ENCODE measurements at places on chromosomes 11 and 22. TPM values are rescaled to one million over a fixed set of nuclear protein-coding genes. Genes with fewer than 3 reads are reported as not detected.

The WNT11 gene
- 9.5 TPM for polyA plus RNA-seq

The OR5AP2 gene
- not detected for polyA plus RNA-seq

The TRIM6 gene
- 22.2 TPM for polyA plus RNA-seq

The RFPL2 gene
- 0.20 TPM for polyA plus RNA-seq

The PAMR1 gene
- 4.7 TPM for polyA plus RNA-seq

The NDUFS8 gene
- 64.6 TPM for polyA plus RNA-seq

The SMTNL1 gene
- polyA plus RNA-seq, result 0.59 TPM

The ARCN1 gene
- polyA plus RNA-seq, result 156 TPM

The C11orf71 gene
- 21.8 TPM for polyA plus RNA-seq

The SULT4A1 gene
- polyA plus RNA-seq, result 3.2 TPM

The NXPE4 gene
- not detected for polyA plus RNA-seq

The B3GAT1 gene
- polyA plus RNA-seq, result 4.9 TPM

DNA sequence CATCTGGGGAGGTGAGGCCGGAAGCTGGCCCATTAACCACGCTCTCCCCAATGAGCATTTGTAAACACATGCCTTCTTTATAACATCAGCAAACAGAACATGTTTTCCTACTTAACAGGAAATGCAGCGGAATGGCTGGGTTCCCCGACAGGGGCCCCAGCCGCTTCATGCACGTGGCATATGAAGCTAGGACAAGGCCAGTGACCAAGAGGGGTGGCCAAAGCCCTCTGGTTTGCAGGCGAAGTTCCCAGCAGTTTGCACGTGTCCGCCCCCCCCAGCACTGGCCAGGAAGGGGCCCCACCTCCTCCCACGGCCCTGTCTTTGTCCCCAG lies 38.7 kb upstream of the LINC01488 start:
- DNase-seq, result no peak

DNA sequence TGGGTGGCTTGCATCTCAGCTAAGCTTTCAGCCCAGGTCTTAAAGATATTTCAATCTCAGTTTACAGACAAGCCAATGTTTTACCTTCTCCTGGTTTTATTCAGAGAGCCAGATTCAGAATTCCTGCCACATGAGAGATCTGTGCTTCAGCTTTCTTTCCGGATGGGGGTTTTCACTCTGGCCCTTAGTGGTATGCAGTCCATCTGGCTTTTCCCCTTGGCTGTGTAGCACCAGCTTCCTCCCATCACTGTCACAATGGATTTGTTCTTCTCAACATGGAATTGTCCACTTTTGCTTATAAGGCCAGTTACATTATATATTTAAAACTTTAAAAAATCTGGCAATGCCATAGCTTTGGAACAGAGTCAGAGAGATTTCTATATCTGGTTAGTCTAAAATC lies 303.9 kb downstream of the ETS1 start:
- no peak for DNase-seq

GRCh38 chr22:48507595-48508350 lies 1319.9 kb downstream of the BRD1 start:
- no peak for DNase-seq

DNA sequence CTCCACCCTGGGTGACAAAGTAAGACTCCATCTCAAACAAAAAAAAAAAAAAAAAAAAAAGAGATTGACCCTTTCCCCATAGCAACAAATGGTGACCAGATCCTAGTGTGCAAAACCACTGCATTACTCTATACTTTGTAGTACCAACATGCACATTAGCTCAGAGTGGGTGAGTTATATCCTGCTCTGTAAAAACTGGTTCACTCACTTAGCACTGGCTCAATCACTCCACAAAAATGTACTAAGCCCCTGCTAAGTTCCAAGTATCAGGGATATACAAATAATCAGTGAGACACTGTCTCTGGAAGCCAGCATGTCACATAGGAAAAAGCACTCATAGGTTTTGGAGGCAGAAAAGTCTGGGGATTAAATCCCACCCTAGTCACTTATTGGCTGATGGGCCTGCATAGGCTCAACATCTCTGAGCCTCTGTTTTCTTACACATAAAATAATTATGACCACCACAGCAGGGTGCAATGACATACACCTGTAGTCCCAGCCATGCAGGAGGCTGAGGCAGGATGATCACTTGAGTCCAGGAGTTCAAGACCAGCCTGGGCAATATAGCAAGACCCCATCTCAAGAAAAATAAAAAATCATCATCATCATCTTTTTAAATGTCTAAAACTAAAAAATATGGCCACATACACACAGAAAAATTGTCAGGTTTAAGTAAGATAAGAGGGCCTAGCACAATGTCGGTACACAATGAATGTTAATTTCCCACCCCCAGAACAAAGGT lies 11.9 kb downstream of the FAM168A start:
- no peak for DNase-seq

DNA sequence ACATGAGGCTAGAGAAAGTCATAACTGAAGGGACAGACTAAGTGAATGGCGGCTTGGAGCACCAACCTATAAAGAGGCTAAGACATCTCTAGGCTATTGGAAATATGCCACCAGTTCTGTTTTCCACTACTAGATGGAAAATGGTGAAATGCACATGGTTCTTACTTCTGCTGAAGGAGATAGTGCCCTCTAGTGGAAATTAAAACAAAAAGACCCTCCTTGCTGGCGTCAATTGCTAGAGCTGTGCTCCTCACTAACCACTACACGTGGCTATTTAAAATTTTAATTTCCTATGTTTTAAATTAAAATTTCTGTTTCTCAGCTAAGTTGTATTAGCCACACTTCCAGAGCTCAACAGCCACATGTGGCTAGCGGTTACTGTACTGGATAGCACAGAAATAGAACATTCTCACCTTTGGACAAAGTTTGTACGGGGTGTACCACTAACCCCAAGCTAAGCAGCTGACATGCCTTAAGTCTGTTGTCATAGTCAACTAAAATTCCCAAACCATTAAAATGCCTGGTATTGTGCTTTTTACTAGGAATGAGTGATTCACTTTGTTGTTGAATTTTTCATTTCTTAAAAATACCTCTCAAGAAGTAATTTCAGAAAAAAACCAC lies 34.1 kb upstream of the CALCA start:
- DNase-seq, result no peak

DNA sequence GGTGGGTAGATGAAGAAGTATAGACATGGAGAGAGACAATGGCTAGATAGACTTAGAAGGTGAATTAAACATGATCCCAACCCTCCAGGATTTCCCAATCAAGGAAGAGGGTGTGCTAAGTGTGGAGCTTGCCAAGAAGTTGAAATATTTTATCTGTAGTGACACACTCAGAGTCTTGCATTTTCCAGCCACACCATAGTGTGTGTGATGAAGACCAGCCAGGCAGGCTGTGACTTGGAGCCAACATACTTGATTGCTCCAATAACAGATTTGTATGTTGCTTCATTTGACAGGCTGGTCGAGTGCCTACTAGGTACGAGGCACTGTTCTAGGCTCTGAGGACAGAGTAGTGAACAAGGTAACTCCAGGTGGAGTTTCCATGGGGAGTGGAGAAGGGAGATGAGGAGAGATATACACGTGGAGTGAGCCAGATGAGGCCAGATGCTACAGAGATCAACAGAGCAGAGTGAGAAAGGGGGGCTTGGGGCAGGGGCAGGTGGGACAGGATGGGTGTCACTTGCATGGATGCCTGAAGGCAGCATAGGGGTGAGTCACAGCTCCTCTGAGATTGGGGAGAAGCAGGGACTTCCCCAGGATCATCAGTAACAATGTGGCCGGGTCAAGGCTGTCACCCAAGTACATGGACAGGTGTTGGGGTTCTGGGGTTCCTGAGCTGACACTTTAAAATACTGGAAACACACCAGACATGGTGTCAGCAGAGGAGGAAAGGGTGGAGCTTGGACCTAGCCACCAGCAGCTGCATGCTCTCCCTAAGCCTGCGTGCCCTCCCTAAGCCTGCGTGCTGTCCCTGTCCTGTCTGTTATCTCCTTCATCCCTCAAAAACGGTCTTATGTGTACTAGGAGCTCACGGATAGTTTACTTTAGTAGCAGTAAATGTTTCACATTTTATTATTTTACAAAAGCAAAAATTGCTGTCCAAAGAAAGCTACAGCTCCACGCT lies 23.6 kb downstream of the PDGFB start:
- DNase-seq, result no peak

DNA sequence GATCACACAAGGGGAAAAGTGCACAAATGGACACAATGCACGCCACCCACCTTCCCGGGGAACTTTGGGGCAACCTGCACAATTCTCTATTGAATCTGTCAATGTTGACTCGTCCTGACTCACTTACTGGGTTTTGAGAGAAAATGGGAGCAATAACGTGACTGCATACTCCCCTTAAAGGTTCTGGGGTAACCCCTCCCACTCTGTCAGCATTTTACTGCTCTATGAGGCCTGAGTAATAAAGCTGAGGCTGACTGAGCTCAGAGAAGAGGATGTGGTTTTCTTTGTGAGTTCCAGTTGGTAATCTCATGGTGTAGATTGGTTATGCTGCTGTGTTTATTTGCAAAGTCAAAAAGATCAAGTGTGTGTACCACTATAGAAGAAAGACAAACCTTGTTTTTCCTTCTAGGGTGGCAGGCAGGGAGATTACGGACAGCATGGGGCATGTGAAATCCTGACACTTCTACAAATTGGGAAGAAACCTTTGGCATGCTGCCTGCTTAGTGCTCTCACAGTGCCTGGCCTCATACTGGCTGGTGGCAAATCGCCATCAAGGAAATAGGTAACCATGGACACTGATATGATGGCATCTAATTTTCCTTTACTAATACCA lies 16.1 kb upstream of the APOA1 start:
- DNase-seq, result no peak

DNA sequence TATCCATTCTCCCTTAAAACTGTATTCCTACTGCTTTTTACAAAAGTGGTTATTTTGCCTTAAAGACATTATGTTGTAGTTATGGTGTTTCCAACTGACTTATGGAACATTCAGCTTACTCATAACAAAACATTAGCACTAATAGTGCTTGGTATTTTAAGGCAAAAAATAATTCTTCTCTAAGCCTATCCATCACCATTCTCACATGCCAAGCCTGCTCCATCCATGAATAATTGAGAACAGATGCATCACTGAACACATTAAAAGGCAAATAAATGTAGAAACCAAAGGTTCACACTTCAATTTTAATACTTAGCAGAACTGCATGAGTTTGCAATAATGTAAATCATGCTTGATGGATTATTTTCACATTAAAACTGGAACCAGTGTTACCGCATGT lies 42.3 kb upstream of the DDI1 start:
- no peak for DNase-seq

DNA sequence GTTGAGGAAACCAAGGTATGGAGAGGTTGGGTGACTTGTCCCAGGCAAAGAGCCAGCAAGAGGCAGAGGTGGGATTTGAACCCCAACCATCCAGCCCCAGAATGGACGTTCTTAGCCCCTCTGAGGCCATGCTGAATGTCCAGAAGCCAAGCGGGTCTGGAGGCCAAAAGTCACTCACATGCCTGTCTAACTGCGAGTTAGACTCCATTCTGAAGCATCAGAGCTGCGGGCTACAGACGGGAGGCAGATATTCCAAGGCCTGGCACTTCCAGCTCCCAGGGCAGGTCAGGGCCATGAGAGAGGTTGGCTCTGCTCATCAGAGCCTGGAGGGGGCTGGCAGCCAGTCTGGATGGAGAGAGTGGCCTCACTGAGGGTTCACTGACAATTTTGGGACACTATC lies 616.5 kb downstream of the BRD1 start:
- DNase-seq, result no peak

GRCh38 chr11:107478922-107479321 lies 21.3 kb upstream of the CWF19L2 start:
- DNase-seq, result no peak

GRCh38 chr11:18578975-18579598 lies 9.4 kb downstream of the UEVLD start:
- DNase-seq, result no peak

GRCh38 chr11:102323542-102324251 lies 6.4 kb downstream of the BIRC3 start:
- no peak for DNase-seq
